Activated CD4-positive, alpha-beta T cell treated with anti-CD3 and anti-CD28 coated beads for 36 hours (primary cell): ENCODE measurements at places on chromosomes 3 and 15. TPM values are rescaled to one million over a fixed set of nuclear protein-coding genes. Genes with fewer than 3 reads are reported as not detected.
A peak's percentile ranks its signal among the peaks of the same experiment; 100 is the strongest.

PODXL2 gene
- 1.9 TPM for total RNA-seq

MYRIP gene
- total RNA-seq = not detected

AAGAB gene
- 48.6 TPM for total RNA-seq

GUCA1C gene
- total RNA-seq = not detected

DNA sequence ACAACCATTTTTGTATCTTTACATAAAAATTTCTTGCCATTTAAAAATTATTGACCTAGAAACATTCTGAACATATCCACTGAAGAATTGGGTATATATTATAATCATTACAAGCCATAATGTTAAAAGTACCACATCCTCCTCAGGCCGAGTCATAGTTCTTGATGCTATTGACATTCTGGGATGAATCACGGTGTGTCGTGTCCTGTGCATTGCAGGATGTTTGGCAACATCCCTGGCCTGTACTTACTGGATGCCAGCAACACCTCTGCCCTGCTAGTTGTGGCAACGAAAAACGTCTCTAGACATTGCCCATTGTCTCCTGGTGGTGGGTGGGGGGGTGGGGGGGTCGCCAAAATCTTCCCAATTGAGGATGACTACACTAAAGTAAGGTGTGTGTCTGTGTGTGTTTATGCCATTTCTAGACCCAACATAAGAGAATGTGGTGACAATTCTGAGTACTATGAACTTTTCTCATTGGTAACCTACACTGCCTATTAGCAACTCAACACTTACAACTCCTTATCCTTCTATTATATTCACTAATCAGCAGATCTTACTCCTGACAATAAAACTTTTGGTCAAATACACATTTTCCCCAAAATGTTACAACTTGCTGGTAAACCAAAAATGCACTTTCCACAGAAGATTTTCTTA, 471.6 kb downstream of the FOXP1 start:
- peak; percentile 67 for DNase-seq
- peak overlapping the region; percentile 79 for H3K27ac ChIP-seq
- peaks cover 68% of the 10 kb centered on the region for H3K36me3 ChIP-seq
- H3K4me3 ChIP-seq = no peak overlapping the region
- H3K27me3 ChIP-seq = no peaks in the 10 kb centered on the region

GRCh38 chr3:161393803-161394202, 22.5 kb upstream of the SPTSSB start:
- H3K27ac ChIP-seq = no peak overlapping the region
- H3K27me3 ChIP-seq = peaks cover 10% of the 10 kb centered on the region
- no peak overlapping the region for H3K4me3 ChIP-seq
- no peak for DNase-seq

DNA sequence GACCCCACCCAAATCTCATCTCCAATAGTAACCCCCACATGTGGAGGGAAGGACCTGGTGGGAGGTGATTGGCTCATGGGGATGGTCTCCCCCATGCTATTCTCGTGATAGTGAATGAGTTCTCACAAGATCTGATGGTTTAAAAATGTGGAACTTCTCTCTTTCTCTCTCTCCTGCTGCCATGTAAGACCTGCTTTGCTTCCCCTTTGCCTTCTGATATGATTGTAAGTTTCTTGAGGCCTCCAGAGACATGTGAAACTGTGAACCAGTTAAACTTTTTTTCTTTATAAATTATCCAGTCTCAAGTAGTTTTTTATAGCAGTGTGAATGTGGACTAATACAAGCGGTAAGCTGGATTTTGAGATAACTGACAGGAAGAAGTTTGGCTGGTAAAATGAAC, 60.3 kb upstream of the MBNL1 start:
- no peak for DNase-seq
- no peaks in the 10 kb centered on the region for H3K27me3 ChIP-seq
- H3K36me3 ChIP-seq = peaks cover 9% of the 10 kb centered on the region
- H3K27ac ChIP-seq = peak overlapping the region; percentile 81

GRCh38 chr3:35044190-35044589, 595.1 kb upstream of the ARPP21 start:
- no peaks in the 10 kb centered on the region for H3K4me1 ChIP-seq
- H3K4me3 ChIP-seq = no peak overlapping the region
- no peak overlapping the region for H3K27ac ChIP-seq
- DNase-seq = no peak
- no peaks in the 10 kb centered on the region for H3K27me3 ChIP-seq

GRCh38 chr3:182183716-182184430, 472.1 kb downstream of the SOX2 start:
- no peaks in the 10 kb centered on the region for H3K27me3 ChIP-seq
- H3K36me3 ChIP-seq = no peaks in the 10 kb centered on the region
- no peak overlapping the region for H3K4me3 ChIP-seq
- no peaks in the 10 kb centered on the region for H3K4me1 ChIP-seq
- DNase-seq = no peak

DNA sequence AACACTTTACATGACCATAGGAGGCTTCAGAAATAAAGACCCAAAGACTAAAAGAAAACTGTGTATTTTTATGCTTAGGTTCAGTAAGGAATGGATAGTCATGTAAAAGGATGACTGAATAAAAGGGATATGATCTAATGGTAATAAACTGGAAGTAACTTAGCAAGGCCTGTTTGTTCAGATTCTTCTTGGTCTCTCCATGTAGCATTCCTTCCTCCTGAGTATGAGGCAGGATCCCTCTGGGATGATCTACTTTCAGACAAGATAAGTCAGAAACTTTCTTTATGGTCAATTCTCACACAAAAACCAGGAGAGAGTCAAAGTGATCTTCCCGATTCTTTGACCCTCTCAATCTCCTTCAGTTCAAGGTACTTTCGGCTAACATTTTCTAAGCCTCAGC, 340.8 kb upstream of the DCBLD2 start:
- no peak for DNase-seq
- H3K27ac ChIP-seq = no peak overlapping the region
- no peaks in the 10 kb centered on the region for H3K36me3 ChIP-seq

DNA sequence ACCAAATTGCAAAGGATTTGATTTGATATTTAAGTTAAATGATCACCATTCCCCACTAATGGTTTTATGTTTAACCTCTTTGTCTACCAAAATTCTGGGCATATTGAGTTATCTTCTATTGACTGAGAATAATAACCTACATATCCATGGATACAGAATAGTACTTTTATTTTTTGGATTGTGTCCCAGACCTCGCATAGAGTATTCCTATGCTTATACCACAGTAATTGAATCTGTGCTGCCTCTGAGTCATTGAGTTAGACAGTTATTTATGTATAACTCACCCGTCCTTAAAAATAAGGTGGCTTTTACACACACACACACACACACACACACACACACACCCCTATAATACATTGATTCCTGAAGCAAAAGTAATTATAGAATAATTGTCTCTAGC, 690.1 kb upstream of the BCHE start:
- no peaks in the 10 kb centered on the region for H3K27me3 ChIP-seq
- H3K4me1 ChIP-seq = no peaks in the 10 kb centered on the region
- no peak for DNase-seq
- H3K27ac ChIP-seq = no peak overlapping the region

- DNase-seq = no peak
- H3K27me3 ChIP-seq = peaks cover 8% of the 10 kb centered on the region
- H3K36me3 ChIP-seq = no peaks in the 10 kb centered on the region
- H3K4me1 ChIP-seq = no peaks in the 10 kb centered on the region
- H3K4me3 ChIP-seq = no peak overlapping the region
- H3K27ac ChIP-seq = no peak overlapping the region
Observed at GRCh38 chr3:110849064-110849463, 222.6 kb upstream of the NECTIN3 start.

DNA sequence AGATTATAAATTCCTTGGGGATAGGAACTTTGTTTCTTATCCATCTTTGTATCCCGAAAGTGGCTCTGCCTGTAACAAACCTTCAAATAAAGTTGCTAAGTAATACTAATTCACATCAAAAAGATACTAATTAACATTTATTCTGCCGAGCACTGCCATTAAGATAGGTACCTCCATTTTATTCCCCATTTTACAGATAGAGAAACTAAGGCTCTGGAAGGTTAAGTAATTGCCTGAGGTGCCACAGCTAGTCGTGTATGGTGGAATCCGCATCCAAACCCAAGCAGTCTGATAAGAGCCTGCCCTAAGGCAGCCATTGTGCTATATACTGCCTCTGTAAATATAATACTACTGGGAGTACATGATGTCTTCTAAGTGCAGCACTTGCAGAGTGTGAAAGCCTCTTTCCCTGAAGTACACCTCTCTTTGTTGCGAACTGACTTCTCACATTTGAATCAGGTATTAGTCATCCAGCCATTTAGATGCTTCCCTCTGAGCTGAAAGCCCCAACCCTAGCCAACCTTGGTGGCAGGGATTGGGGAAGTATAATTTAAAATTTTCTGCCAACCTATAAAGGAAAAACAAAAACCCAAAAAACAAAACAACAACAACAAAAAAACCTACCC, 78.5 kb upstream of the CHD2 start:
- peak overlapping the region; percentile 61 for H3K4me3 ChIP-seq
- H3K27me3 ChIP-seq = no peaks in the 10 kb centered on the region
- peaks cover 69% of the 10 kb centered on the region for H3K4me1 ChIP-seq
- peak overlapping the region; percentile 93 for H3K27ac ChIP-seq

DNA sequence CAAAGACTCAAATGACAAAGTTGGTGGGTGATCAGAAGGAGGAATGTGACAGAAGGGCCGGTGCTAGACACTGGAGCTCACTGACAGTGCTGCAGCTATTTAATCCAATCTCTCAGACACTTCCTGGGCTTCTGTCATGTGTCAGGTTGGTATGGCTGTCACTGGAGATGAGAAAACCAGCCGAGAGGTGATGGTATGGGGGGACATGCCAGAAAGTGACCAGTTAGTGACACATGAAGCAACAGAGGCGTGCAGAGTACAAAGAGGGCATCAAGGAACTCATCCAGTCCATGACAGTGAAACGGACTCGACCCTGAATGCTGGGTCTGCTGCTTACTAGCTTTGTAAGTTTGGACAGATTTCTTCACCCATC, 219.5 kb downstream of the CADPS start:
- H3K27ac ChIP-seq = no peak overlapping the region
- no peak for DNase-seq
- no peaks in the 10 kb centered on the region for H3K4me1 ChIP-seq
- no peaks in the 10 kb centered on the region for H3K36me3 ChIP-seq
- no peak overlapping the region for H3K4me3 ChIP-seq

GRCh38 chr3:138359148-138359918, 11.0 kb downstream of the MRAS start:
- DNase-seq = no peak
- no peaks in the 10 kb centered on the region for H3K27me3 ChIP-seq
- no peaks in the 10 kb centered on the region for H3K4me1 ChIP-seq
- no peak overlapping the region for H3K4me3 ChIP-seq
- no peak overlapping the region for H3K27ac ChIP-seq

- H3K36me3 ChIP-seq = no peaks in the 10 kb centered on the region
- H3K4me1 ChIP-seq = no peaks in the 10 kb centered on the region
- DNase-seq = no peak
- peaks cover 2% of the 10 kb centered on the region for H3K27me3 ChIP-seq
Observed at GRCh38 chr3:181210275-181210674, 220.7 kb upstream of the DNAJC19 start.

GRCh38 chr3:111781561-111782446, 77.3 kb upstream of the PHLDB2 start:
- no peak overlapping the region for H3K4me3 ChIP-seq
- DNase-seq = no peak
- no peaks in the 10 kb centered on the region for H3K36me3 ChIP-seq

DNA sequence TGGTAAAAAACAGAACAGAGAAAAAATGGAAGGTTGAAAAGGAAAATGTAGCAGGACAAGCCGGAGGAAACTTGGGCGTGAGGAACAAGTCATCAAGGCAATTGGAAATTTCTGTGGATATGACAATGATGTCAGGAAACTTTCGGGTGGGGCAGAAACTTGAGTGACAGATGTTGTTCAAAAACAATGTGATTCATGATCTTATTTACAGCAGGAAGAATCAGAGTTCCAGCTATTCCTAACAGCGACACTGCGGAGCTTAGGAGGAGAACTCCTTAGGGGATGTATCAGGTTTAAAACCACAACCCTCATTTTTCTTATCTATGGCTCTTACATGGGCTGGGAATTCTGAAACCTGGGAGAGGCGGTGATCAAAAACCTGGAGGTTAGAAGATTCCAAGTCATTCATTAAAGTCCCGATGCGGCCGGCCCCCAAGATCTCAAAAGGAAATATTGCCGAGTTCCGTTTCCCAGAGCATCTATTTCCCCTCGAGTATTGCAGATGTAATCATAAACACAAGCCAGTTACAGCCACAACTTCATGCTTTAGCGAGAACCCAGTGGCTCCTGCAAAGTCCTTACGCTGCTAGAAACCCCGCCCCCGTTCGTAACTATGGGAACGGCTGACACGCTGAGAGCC, 659 bp upstream of the ARRDC4 start:
- no peaks in the 10 kb centered on the region for H3K36me3 ChIP-seq
- H3K27me3 ChIP-seq = no peaks in the 10 kb centered on the region
- no peak for DNase-seq
- peaks cover 20% of the 10 kb centered on the region for H3K4me1 ChIP-seq
- peak overlapping the region; percentile 70 for H3K27ac ChIP-seq

DNA sequence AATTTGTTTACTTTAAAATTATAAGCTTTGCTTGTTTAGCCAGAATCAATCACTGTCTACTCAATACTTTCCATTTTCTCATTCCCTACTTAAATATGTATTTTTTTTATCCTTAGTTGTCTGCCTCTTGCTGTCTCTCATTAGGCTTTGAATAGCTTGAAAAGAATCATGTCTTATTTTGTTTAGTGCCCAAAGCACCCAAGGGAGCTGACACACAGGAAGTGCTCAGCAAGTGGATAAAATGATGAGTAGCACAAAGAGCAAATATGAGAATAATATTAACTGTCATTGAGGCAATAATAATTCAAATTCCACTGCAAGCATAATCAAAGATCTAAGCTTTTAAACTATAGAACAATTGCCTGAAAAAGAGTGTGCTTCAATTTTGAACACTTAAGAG, 19.0 kb upstream of the IL1RAP start:
- peaks cover 20% of the 10 kb centered on the region for H3K4me1 ChIP-seq
- H3K4me3 ChIP-seq = no peak overlapping the region
- H3K27me3 ChIP-seq = peaks cover 54% of the 10 kb centered on the region
- no peak for DNase-seq
- H3K36me3 ChIP-seq = no peaks in the 10 kb centered on the region

DNA sequence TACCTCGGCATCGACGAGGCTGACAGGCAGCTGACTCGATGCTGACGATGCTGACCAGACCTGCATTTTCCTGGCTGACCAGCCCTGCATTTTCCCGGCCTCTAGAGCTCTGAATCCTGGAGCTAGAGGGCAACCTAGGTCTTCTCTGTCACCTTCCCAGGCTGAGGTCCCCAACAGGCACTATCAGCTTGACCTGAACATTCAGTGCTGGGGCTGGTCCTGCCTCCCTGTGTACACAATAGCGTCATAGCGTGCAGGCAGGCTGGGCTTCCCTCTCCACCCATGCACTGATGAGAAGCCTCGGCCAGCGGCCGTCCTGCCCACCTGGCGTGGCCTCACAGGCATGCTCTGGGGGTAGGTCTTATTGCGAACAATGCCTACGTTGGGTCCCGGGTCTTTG, 62.3 kb upstream of the SNRPA1 start:
- H3K4me3 ChIP-seq = no peak overlapping the region
- H3K27ac ChIP-seq = no peak overlapping the region
- no peak for DNase-seq
- H3K27me3 ChIP-seq = peaks cover 2% of the 10 kb centered on the region
